WTC11 (cell line): ENCODE measurements at places on chromosomes 1 and 21.

DNA sequence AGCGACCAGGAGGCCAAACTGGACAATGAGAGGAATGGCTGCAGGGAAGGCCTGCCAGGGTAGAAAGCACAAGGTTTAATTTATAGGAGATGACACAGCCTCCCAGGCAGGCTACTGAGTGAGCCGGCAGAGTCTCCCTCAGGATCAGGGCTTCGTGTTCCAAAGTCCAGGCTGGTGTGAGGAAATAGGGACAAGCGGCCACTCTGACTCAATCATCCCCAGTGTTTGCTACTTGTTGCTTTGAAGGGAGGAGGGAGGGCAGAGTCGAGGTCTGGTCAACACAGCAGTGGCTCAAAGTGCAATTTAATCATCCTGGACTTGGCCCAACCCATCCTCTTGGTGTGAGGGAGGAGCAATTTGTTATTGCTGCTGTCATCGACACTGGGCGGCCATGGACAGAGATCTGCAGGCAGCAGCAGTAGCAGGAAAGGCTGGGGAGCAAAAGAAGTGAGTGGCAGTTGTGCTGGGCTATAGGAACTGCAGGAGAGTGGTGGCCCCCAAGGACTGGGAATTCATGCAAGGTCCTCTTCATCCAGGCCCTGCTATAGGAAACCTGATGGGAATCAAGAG, 27.5 kb downstream of the TBX15 start:
- DNase-seq: no peak

GRCh38 chr21:15495965-15496364, 233.8 kb upstream of the USP25 start:
- DNase-seq: no peak

GRCh38 chr21:40516335-40516734, 330.6 kb downstream of the DSCAM start:
- DNase-seq: peak; percentile 18

DNA sequence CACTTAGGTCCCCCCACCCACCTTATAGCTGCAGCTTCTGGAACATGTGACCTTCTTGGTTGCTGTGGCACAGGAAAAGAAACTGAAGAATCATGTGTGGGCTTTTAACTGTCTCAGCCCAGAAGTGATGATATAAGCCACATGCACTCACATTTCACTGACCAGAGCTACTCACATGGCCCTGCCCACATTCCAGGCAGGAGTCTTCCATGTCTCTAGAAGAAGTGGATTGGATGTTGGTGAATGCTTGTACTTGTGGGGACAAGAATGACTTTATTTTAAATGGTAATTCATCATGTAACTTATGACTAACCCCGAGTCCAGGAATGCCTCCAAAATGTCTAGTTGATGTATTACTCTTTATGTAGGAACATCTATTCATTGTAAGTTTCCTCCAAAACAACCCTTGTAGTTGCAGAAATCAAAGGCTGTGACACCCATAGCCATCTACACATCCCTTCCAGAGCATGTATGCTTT, 15.8 kb upstream of the CAMK1G start:
- DNase-seq: no peak

DNA sequence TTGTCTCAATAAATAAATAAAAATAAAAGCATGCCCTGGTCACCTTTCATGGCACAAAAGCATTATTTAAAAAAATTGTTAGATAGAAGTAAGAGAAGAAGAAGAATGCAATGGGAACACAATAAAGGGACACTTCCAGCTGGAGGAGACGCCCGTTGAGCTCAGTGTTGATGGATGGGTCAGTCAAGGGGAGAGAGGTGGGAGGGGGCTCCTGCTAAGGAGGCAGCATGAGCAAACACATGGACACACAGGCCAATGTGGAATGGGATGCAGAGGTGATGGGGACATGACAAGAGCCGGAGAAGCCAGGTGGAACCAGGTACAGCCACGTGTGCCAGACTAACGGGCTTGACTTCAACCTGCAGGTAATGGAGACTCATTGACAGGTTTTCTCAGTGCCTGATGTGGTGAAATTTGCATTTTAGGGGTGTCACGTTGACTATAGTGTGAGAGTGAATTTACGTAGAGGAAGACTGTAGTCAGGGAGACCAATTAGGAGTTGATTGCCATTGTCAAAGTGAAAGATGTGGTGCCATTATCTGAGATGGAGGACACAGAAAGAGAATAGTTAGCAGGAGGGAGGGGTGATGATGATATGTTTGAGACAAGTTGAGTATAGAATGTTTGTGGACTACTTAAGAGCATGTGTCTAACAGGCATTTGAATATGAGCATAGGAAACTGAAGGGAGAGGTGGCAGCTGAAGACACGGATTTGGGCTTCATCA, 48.7 kb upstream of the ATP2B4 start:
- DNase-seq: no peak

- no peak for DNase-seq
These were observed 23.5 kb downstream of the RNF223 start for GRCh38 chr1:1050577-1051052.

DNA sequence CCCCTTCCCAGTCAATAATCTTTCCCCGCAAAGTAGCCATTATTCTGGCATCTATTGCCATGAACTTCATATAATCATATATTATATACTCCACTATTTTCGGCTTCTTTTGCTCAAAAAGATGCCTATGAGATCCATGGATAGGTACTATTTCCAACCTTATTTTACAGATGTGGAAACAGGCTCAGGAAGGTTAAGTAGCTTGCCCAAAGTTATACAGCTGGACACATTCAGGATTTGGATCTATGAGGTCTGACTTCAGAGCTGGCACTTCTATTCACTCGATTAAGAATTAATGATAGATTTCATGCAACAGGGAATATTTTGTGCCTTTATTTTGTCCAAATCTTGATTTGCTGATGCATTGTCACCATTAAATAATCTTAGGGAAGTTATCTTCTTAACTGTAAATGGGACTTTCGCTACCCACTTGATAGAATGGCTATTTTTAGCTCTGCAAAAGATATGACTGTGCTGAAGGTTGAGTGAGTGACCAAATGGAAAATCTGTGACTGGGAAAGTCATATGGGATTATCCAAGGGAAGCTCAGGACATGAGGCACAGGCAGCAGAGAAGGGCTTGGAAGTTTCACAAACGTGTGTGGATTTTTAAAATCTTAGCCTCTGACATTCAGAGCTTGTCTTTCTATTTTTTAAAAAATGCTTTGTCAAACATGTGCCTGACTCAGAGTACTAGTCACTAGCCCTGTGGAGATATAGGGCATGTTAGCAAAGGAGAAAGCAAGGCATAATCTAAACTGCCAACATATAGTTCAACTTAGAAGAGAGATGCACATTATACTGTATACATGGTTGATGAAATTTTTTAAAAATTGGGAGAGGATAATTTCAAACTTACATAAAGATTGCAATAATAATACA, 36.5 kb downstream of the GIPC2 start:
- no peak for DNase-seq

DNA sequence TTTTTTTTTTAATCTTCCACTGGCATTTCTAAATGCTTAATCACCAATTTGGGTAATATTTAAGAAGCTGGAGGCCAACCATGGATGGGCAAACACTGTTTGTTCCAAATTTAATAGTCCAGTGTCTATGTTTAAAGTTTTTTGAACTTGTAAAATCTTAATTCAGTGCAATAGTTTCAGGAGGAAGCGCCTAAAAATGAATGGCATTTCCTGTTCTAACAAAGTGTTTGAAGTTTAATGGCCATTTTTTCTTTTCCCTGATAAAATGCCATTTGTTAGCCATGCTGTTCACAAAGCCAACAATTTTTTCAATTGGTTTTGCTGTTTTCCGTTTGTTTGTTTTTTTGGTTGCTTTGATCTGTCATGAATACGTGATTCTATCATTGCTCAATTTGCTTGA, 552.1 kb downstream of the LMO4 start:
- DNase-seq: no peak

DNA sequence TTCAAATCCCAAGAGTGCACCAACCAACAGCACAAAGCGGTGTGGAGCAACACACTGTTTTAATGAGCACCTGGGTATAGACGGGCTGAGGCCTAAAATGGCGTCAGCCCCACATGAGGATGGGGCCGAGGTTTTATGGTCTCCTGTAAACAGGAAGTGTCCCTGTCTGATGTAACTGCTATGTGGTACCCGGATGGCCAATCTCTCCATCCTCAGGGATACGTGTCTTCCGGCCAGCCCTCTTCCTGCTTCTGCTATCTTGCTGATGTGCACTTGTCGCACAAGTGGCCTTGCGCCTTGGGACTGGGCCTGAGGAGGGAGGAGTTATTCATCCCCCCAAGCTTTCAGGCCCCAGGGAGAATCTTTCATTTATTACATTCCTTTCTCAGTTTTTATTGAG, 73.5 kb downstream of the CNST start:
- DNase-seq: no peak
